ENCODE measurements at places on chromosomes 4 and X. TPM values are rescaled to one million over a fixed set of nuclear protein-coding genes. Genes with fewer than 3 reads are reported as not detected.
A peak's percentile ranks its signal among the peaks of the same experiment; 100 is the strongest.

Gene MAGEA8
- not detected for total RNA-seq

GRCh38 chr4:140854168-140854567 lies 98.0 kb upstream of the TBC1D9 start:
- no peaks in the 10 kb centered on the region for H3K4me1 ChIP-seq
- no peak overlapping the region for H3K4me3 ChIP-seq

Gene BEND4
- 0.27 TPM for total RNA-seq

- no peak overlapping the region for H3K27ac ChIP-seq
- H3K27me3 ChIP-seq = no peaks in the 10 kb centered on the region
- no peak for DNase-seq
- no peaks in the 10 kb centered on the region for H3K4me1 ChIP-seq
Measured at GRCh38 chr4:152815078-152815477, 35.3 kb downstream of the ARFIP1 start.

GRCh38 chr4:184416913-184417734 lies 57.2 kb downstream of the IRF2 start:
- DNase-seq = no peak
- no peak overlapping the region for H3K4me3 ChIP-seq
- peak overlapping the region; percentile 67 for H3K27ac ChIP-seq
- peaks cover 7% of the 10 kb centered on the region for H3K36me3 ChIP-seq

DNA sequence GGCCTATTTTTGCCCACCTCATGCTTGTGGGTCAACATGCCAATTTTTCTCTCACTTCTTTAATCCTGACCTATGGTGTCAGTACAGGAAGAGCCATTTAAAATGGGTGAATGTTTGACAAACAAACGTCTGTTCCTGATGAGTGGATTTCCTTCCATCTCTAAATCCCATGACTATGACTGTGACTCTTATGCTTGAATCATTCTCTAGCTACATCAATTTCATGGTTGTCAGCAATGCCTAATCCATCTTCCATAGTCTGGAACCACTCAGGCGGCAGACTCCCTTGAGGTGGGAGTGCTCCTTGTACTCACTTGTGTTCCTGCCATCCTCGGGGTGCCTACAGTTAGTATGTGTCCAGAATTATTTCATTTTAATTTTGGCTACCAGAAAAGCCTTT lies 194.9 kb upstream of the RPS6KA3 start:
- DNase-seq = no peak
- H3K4me3 ChIP-seq = no peak overlapping the region
- H3K4me1 ChIP-seq = no peaks in the 10 kb centered on the region
- no peaks in the 10 kb centered on the region for H3K36me3 ChIP-seq
- H3K27me3 ChIP-seq = no peaks in the 10 kb centered on the region

Gene TRMT2B
- 19.0 TPM for total RNA-seq
